ENCODE measurements at places on chromosomes 3 and 15. TPM values are rescaled to one million over a fixed set of nuclear protein-coding genes. Genes with fewer than 3 reads are reported as not detected.
A peak's percentile ranks its signal among the peaks of the same experiment; 100 is the strongest.

The P2RY1 gene
- total RNA-seq: 1.2 TPM

GRCh38 chr3:134663721-134664456, 13.1 kb upstream of the KY start:
- no peak for DNase-seq
- H3K36me3 ChIP-seq: no peaks in the 10 kb centered on the region
- H3K4me1 ChIP-seq: no peaks in the 10 kb centered on the region
- H3K27me3 ChIP-seq: no peaks in the 10 kb centered on the region

- no peaks in the 10 kb centered on the region for H3K27me3 ChIP-seq
- H3K36me3 ChIP-seq: no peaks in the 10 kb centered on the region
- no peak for DNase-seq
- H3K4me3 ChIP-seq: no peak overlapping the region
- H3K27ac ChIP-seq: no peak overlapping the region
Observed at GRCh38 chr15:91472316-91472756, 372.3 kb downstream of the SV2B start.

- H3K27ac ChIP-seq: peak overlapping the region; percentile 29
- DNase-seq: no peak
- H3K4me1 ChIP-seq: peaks cover 15% of the 10 kb centered on the region
- no peak overlapping the region for H3K4me3 ChIP-seq
Observed at GRCh38 chr15:70604666-70605315, 158.6 kb downstream of the UACA start.

The GABRB3 gene
- total RNA-seq: 1.8 TPM

The PLA2G4D gene
- total RNA-seq: not detected

GRCh38 chr3:104951426-104951825, 415.3 kb upstream of the ALCAM start:
- DNase-seq: no peak
- H3K36me3 ChIP-seq: no peaks in the 10 kb centered on the region
- H3K27ac ChIP-seq: no peak overlapping the region

DNA sequence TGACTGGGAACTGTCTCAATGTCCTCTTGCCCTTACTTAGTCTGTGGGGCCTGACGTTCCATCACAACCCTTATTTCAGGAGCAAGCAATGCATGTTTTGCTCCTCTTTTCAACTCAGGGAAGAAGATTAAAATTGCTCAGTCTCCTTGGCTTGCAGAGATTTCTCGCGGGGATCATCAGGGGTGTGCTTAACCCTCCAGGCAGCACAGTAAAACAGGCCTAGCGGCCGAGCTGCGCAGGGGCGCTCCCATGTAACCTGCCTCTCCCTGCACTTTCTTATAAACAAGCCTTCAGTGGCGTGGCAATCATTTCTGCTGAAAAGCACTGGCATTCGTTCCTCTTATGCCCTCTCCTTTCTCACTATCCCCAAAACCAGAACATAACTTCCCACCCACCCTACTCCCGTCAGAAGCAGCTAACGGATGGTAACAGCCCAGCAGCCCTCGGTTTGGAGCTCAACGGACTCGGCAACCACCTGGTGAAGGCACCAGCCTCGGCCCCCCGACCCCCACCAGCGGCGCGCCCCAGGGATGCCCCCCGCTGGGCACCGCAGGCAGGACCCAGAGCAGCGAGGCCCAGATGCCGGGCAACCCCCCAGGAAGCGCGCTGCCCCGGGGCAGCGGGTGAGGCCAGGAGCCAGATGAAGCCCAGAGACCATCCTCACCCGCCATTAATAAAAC, 1.1 kb downstream of the MCF2L2 start:
- no peaks in the 10 kb centered on the region for H3K36me3 ChIP-seq
- DNase-seq: no peak
- peaks cover 3% of the 10 kb centered on the region for H3K27me3 ChIP-seq

DNA sequence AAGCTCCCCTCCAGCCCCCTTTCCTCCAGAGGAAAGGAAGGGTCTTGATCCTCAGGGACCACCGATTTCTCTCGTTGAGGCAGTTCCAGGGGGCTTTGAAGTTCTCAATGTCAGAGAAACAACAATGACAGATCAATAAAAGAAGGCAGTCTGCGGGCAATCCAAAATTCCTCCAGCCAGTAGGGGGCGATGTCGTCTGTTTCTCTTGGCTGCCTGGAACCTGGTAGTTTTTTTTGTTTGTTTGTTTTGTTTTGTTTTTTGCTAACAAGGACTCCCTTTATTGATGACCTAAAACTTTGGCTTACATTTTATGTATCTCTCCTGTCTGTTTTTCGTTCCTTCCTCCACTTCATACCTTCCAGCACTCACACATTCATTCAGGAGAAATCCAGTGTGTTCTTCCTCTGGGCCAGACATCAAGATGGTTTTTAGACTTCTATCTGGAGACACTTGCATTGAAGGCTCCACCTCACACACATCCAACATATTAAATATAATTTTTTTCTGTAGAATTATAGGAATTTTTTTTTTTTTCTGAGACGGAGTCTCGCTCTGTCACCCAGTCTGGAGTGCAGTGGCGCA, 276.6 kb downstream of the RPLP1 start:
- no peak for DNase-seq
